ENCODE measurements at places on chromosomes 2 and 18.

GRCh38 chr2:238653431-238654109 is 194.3 kb upstream of the TWIST2 start:
- no peak for DNase-seq

DNA sequence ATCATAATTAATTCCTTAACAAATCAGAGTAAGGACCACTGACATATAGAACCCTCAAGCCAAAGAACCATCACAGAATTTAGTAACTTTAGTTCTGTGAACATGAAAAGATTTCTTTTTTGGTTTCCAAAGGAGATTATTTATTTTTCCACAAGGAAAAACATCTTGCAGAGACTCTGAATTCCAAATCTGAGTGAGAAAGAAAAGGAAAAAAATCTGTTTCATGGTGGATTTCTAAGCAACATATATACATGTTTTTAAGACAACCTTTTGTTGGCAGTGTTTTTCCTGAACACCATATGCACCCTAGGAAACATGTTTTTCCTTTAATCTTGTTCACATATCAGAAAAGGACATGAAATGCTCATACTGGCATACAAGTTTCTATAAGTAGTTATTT is 149.8 kb downstream of the AGPS start:
- DNase-seq: no peak

DNA sequence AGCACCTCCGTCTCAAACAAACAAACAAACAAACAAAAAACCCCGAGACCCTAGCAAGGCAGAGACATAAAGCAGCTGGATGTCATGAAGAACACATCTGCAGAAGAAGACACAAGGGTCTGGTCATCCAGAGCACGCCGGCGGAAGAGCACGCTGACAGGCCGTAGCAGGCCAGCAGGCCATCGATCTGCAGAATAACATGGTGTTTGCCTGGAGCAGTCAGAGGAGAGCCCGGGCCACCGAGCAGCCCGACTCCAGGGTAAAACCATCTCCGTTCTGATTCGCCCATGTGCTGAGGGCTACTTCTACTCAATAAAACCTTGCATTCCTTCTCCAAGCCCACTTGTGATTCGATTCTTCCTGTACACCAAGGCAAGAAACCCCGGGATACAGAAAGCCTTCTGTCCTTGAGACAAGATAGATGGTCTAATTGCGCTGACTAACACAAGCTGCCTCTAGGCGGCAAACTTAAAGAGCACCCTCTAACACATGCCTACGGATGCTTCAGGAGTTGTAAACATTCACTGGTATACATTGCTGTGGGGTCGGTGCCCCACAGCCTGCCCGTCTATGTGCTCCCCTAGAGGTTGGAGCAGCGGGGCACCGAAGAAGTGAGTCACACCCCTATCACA is 549.8 kb upstream of the NRXN1 start:
- DNase-seq: no peak

- DNase-seq: no peak
Measured at GRCh38 chr18:58955738-58956137, 91.1 kb downstream of the ZNF532 start.

DNA sequence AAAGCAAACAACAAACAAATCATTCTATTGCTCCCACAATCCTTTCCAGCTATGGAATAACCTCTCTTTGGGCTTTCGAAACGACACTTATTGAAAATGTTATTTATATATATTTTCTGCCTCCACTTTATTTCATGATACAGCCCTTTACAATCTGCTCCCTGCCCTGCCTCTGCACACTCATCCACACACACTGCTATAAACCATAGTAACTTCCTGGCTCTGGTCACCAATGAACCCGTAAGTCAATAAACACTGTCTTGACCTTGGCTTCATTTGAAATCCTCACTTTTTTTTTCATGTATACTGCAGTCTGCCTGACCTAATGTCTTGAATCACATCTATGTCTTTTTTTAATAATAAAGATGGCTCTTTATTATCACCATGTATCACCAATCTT is 161.5 kb downstream of the SLC39A10 start:
- no peak for DNase-seq

- no peak for DNase-seq
Measured at GRCh38 chr2:36680012-36680411, 16.5 kb upstream of the VIT start.

DNA sequence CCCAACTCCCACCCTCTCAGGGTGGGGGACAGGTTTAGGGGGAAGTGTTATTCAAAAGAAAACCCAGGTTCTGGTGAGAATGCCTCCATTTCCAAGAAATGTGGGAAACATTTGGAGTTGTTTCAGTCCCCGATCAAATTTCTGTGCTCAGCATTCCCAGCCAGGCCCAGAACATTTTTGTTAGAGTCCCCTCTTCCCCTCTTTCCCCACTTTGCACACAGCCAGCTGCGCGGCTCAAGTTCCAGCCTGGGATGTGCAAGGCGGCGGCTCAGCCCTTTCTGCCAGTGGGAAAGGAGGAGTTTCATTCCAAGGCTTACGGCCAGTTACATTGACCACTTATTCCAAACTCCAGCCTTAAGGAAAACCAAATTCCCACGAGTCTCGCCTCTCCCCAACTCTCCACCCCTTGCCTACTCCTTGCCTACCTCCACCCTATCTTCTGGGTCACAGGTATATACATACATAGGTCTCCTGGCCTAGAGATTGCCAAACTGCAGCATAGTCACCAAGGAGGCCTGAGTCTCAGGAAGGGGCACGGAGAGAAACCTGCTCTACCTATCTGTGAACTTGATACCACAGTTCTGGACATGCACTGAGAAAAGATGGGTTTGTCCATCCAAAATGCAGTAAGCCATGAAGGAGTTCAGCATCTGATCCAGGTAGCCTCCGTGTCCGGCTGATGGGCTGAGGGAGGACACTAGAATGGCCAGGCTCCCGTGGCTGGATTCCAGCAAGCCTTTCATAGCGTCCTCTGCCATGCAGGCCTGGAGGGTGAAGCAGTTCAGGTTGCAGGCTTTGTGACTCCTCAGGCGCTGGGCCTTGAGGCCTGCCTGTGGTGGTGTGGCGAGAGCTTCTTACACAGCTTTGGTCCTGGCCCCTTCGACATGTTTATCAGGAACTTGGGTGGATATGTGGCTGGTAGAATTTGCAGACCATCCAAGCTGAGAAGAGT is 154.5 kb downstream of the ZFP36L2 start:
- no peak for DNase-seq

DNA sequence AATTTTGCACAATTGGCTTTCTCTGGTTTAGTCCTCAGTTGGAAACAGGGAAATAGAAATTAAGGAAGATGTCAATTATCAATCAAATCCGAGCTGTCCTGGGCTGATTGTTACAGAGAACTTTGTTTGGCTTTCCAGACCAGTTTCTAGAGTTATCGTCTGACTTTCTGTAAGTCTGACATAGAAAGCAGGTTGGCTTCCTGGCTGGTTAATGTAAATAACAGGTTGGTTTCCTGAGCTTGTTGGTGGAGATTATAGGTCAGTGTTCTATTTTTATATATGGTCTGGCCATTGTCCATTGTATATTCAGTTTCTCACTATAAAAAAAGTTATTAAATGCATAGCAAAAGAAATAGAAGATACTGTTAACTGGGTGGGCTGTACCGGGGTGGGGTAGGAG is 204.8 kb downstream of the MBD2 start:
- no peak for DNase-seq

DNA sequence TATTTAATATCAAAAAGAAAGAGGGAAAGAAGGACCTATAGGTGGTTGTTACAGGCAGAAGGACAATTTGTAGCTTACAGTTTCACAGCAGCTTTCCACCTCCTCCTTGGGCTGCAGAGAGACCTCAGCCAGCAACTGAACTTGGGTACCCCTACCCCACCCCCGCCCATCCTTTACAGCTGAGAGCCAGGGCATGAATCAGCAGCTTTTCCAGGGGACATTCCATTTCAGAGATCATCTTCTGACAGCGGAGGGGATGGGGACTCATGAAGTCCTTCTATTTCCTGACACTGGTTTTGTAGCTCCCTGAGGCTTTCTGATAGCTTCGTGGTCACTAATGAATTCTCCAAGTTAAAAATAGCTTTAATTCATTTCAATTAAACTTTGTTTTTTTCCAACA is 96.4 kb downstream of the ITGB1BP1 start:
- no peak for DNase-seq

GRCh38 chr2:38653380-38653714 is 12.6 kb upstream of the GALM start:
- DNase-seq: no peak

DNA sequence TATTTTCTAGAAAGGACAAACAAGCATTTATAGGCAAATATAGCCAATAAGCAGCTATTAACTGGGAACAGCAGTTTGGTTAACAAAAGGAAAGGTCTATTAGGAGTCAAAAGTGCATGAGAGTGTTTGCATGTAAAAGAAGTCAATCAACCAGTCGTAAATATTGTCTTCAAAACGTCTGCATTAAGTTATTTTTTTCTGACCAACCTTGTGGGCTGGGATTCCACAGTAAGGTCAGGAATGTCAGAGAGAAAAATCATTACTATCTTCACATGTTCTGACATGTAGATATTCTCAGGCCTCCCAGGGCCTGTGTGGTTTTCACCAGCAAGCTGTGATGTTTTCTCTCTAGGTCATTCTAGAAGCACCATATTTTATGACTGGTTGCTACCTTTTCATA is 922.5 kb downstream of the SUCLG1 start:
- no peak for DNase-seq

DNA sequence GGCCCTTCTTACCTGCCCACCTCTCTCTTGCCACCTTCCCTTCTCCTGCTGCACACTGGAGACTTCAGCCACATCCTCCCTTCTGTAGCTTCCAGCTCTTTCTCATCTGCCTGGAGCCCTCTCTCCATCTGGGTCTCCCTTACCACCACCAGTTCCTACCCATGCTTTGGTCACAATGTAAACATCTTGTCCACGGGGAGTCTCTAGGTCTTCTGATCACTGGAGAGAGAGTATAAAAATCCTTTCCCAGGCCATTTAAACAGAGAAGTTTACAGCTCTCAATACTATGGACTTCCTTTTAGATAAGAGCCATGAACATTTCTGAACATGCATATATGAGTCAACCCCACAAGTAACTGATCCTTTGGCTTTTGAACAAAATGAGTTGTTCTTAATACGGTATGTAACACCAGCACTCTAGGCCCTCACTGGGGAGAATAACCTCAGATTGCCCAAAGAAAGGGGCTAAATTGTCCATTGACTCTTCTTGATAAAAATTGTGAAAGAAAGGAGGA is 5.8 kb downstream of the ARHGAP25 start:
- DNase-seq: no peak

GRCh38 chr2:217983276-217984233 is 19.2 kb downstream of the TNS1 start:
- no peak for DNase-seq

DNA sequence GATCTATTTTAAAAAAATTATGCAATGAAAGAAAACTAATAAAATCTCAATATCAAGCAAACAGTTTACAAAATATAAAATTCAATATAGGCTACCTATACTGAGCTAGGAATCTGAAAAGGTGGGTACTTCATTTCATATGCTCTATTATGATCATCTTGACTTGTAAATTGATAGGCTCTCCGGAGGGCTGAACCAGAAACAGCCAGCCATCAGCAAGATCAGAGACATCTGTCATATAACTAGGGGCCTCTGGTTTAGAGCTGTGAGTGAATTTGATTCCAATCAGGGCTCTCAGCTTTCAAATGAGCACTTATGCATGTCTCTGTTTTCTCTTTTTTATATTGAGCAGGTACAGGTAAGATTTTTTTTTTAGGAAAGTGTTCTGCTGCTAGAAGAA is 114.2 kb downstream of the SPHKAP start:
- no peak for DNase-seq

GRCh38 chr2:46098621-46099062 is 198.6 kb upstream of the EPAS1 start:
- DNase-seq: no peak

DNA sequence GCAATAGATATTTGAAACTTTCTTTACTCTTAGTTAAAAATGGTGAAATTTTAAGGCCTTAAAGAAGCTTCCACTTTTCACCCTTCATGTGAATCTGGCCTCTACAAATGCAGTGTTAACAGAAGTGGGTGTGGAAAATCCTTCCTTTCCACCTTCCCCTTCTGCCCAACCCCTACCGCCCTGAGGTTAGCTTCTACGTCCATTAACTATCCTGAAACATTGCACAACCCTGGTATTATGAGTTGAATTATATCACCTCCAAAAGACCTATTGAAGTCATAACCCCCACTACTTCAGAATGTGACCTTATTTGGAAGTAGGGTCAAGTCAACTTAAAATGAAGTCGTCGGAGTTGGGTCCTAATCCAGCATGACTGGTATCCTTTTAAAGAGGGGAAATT is 80.8 kb upstream of the ACSL3 start:
- DNase-seq: no peak

DNA sequence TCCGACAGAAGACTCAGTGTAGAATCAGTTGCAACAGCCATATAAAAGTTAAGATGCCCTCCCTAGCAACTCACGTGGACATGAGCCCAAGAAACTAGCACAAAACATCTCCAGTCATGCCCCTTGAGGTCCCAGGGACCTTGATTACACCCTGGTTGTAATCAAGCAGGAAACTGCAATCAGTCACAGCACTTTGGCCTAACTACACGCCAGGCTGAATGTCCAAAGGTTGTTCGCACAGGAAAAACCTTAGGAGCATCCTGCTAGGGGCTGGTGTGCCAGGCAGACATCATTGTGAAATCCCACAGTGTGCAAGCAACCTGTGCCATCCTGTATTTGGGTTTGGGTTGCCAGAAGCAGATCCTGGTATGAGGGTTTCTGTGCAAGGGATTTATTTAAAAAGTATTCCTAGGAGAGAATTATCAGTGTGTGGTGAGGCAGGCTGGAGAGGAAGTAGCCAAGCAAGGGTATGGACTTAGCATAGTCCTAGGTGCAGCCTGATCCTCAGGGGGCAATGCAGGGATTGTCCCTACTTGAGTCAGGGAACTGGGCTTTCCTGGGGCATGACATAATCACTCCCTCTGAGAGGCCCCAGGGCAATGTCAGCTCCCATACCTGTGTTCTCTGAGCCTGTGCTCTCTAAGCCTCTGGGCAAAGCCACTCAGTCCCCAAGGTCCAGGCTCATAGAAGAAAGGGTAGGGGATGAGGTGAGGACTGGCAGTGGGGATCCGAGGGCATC is 17.8 kb upstream of the SULT1C2 start:
- no peak for DNase-seq

GRCh38 chr2:33086400-33087015 is 139.8 kb downstream of the LTBP1 start:
- DNase-seq: no peak

GRCh38 chr2:151569167-151569566 is 159.5 kb downstream of the RIF1 start:
- DNase-seq: no peak

DNA sequence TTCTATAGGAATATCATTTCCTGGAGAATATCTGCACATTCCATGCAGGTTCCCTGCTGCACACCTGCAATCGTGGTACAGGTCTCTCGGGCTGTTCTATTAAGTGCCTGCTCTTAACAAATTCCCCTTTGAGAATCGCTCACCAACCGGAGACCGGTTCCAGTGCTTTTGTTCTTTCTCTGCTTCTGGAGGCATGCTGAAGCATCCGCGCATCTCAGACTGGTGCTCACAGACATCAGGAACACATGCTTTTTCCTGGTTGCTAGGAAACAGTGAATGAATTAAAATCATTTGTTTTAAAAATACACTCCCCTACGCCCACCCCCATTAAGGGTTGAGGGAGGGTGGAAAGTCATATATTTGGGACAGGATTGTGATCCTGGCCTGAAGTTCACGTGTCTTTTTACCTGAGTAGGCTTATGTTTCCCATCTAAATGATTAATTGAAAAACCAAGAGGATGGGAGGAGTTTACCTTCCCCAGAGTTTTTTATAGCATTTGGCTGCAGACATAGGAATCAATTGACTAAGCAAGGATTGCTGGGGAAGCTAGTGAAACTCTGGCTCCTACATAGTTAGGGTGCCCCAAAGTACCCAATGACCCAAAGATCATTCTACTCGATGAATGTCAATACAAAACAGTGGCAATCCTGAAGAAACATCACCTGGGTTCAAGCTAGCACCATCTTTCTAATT is at the start of gene C2orf80:
Gene C2orf80, minus strand, starts transcription at position 221 of the 694 bp plus-strand sequence. CDS start 3,044 bp downstream, outside the sequence.
- no peak for DNase-seq

All from stimulated activated CD8-positive, alpha-beta memory T cell treated with anti-CD3 and anti-CD28 coated beads, Interleukin-2, amount 100 ng/mL, for 48 hours (primary cell).